ENCODE measurements at places on chromosomes 16 and 17. TPM values are rescaled to one million over a fixed set of nuclear protein-coding genes. Genes with fewer than 3 reads are reported as not detected.

PKD1 gene
- total RNA-seq, result 37.0 TPM

ALOXE3 gene
- not detected for total RNA-seq

TRIM72 gene
- total RNA-seq, result not detected

TNFRSF13B gene
- not detected for total RNA-seq

CCDC154 gene
- 0.05 TPM for total RNA-seq

PRR35 gene
- total RNA-seq, result not detected

KCNJ12 gene
- 0.67 TPM for total RNA-seq

All from mammary microvascular endothelial cell (primary cell).